ENCODE measurements at places on chromosomes 12 and 14.
A peak's percentile ranks its signal among the peaks of the same experiment; 100 is the strongest.

DNA sequence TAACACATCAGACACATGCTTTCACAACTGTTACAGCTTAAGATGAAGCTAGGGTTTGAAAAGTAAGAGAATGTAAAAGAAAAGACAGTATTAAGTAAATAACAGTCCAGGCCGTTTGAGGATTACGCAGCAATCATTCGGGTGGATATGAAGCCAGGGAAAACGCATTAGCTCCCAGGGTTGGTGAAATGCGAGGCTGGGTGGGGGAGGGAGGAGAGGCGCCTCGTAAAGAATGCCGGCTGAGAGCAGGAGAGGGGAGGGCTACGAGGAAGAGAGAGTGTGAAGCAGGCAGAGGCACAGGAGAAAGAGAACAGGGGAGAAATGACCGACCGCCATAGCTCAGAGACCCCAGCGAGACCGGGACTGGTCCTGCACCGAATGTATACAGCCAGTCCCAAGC is 73.0 kb downstream of the IQSEC3 start:
- peak overlapping the region; percentile 86 for H3K4me3 ChIP-seq
- peak overlapping the region; percentile 89 for H3K27ac ChIP-seq
- no peak for DNase-seq

DNA sequence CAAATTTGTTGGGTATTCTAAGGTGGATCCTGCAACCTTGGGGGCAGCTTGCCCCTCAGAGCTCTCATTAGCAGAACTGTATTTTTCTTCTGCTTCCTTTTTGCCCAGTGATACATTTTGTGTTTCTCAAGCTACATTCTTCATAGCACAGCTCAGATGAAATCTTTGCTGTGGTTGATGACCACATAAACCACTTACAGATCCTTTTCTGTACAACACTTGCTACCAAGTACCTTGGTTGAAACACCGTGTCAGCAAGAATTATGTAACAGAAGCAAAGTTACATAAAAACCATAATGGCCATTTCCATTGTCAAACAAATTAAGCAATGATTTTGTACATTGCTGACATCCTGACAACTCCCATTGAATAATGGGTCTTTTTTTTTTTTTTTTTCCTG is 9.7 kb upstream of the PLBD1 start:
- peak overlapping the region; percentile 75 for H3K27ac ChIP-seq
- peak; percentile 75 for DNase-seq
- peaks cover 30% of the 10 kb centered on the region for H3K4me1 ChIP-seq
- H3K36me3 ChIP-seq: no peaks in the 10 kb centered on the region
- peak overlapping the region; percentile 60 for H3K4me3 ChIP-seq

DNA sequence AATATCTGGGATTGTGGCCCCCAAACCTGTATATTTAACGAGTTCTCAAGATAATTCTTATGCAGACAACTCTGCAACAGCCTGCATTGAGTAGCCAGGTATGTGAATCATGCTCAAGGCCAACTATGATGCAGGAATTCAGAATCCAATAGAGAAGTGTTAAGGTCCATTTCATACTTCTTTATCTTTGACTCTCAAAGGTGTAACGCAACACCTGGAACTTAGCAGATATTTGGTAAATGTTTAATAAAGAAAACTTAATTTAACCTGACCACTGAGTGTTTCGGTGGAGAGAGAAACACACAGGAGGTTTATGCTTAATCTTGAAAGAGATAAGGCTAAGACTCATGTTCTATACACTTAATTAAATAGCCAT is 156.5 kb upstream of the PLEKHG7 start:
- H3K27ac ChIP-seq: no peak overlapping the region
- H3K4me1 ChIP-seq: peaks cover 31% of the 10 kb centered on the region
- H3K36me3 ChIP-seq: peaks cover 2% of the 10 kb centered on the region
- no peaks in the 10 kb centered on the region for H3K27me3 ChIP-seq
- no peak for DNase-seq
- H3K4me3 ChIP-seq: no peak overlapping the region

DNA sequence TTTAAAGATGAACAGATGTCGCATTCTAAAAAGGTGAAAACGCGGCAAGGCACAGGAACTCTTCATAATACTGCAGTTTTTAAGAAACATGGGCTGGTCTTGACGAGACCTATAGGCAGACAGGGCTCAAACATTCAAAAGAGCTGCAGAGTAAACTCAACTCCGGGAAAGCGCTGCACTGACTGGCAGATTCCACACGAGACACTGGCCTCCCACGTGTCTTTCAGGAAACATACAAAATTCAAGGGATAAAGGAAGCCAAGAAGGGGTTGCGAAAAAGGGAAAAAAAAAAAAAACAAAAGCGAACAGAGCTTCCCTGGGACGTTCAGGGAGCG is 614 bp upstream of the ARF6 start:
- peaks cover 15% of the 10 kb centered on the region for H3K36me3 ChIP-seq
- peak overlapping the region; percentile 98 for H3K27ac ChIP-seq
- peak overlapping the region; percentile 98 for H3K4me3 ChIP-seq
- H3K27me3 ChIP-seq: no peaks in the 10 kb centered on the region
- no peak for DNase-seq

- H3K4me1 ChIP-seq: peaks cover 12% of the 10 kb centered on the region
- peaks cover 7% of the 10 kb centered on the region for H3K27me3 ChIP-seq
- DNase-seq: peak; percentile 77
- no peak overlapping the region for H3K27ac ChIP-seq
- H3K36me3 ChIP-seq: no peaks in the 10 kb centered on the region
These were observed 8.7 kb upstream of the SPATS2 start for GRCh38 chr12:49358483-49359141.

- H3K36me3 ChIP-seq: no peaks in the 10 kb centered on the region
- no peak for DNase-seq
- no peak overlapping the region for H3K27ac ChIP-seq
- H3K4me3 ChIP-seq: no peak overlapping the region
- no peaks in the 10 kb centered on the region for H3K4me1 ChIP-seq
These were observed 1169.4 kb downstream of the GALC start for GRCh38 chr14:86823581-86823980.
